ENCODE measurements at places on chromosomes 4 and X.
A peak's percentile ranks its signal among the peaks of the same experiment; 100 is the strongest.

GRCh38 chrX:114582698-114583395 is 1.0 kb upstream of the HTR2C start:
- DNase-seq: no peak

- no peak for DNase-seq
Observed at GRCh38 chr4:139863531-139863930, 197.9 kb downstream of the MGST2 start.

DNA sequence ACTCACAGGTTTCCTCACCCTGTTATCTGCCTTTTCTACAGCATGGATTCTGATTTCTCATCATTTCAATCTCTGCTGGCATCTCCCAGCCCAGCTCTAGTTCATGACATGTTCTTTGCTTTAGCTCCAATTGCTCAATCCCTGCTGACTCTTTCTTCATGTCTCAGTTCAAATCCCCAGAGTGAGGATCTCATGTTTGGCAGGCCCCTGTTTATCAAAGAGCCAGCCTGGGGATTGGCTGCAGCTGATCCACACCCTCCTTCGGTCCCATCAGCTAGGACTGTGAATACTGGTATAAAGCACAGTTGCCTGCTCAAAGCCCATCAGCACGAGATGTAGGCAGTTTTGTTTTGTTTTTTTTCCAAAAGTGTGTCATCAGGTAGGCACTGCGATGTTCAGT is 14.4 kb upstream of the CC2D2A start:
- no peak for DNase-seq

- DNase-seq: no peak
Observed at GRCh38 chr4:164700471-164700870, 53.5 kb upstream of the SMIM31 start.

DNA sequence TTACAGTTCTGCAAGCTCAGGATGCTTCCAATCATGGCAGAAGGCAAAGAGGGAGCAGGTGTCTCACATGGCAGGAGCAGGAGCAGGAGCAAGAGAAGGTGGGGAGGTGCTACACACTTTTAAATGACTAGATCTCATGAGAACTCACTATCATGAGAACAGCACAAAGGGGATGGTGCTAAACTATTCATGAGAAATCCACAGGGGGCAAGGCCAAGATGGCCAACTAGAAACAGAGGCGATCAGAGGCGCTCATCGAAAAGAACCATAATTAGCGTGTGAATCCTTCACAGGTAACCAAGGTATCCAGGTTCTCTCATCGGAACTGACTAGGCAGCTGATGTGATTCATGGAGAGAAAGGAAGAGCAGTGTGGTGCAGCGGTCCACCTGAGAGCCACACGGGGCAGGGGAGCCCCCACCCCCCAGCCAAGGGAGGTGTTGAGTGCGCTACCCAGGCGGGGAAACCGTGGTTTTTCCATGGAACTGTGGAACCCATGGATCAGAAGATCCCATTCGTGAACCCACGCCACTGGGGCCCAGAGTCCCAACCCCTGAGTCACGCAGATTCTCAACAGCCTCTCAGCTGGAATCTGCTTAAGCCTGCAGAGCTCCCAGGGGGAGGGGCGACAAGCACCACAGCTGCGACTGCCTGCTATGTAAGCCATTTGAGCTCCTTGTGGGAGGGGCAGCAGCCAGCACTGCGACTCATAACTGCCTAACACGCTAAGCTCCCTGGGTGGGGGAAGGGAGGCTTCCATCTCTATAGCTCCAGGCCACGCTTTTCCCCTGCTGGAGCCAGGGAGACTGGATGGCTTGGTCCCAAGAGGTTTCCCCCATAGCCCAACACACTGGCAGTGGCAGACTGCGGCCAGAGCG is 46.7 kb downstream of the FGF16 start:
- no peak for DNase-seq

- DNase-seq: no peak
Observed at GRCh38 chrX:70497026-70497425, 52.4 kb downstream of the DLG3 start.

DNA sequence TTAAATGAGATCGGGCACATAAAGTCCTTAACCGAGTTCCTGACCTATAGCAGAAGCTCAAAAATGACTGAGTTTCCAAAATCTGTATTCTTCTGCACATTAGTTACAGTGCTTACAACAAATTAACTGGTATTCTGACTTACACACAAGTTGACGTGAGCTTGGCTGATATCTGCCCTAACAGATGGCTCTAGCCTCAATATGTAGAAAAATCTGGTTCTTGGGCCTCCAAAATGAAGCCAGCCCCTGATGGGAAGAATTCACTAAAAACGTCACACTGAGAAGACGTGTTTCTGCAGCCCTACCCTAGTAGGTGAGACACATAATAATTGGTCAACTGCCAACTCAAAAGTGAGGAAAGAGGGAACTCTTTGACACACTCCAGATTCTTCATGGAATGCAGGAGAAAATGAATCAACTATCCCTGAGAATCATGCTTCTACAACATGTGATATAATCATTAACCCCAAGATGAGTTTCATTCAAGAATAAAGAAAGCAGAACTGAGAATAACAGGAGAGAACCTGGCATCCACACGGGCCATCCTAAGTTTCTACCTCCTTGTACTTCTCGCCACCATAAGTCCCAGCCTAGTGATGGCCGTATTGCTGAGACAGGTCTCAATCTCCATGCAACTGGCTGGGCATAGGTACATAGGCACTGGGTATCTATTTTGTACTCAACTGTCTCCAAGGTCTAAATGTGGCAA is 8.2 kb downstream of the STX18 start:
- no peak for DNase-seq

GRCh38 chr4:164866817-164867490 is 10.0 kb upstream of the APELA start:
- DNase-seq: no peak

- peak; percentile 55 for DNase-seq
Observed at GRCh38 chr4:71187404-71188155, 151.2 kb upstream of the SLC4A4 start.

- no peak for DNase-seq
Observed at GRCh38 chr4:8608714-8609391, 16.3 kb downstream of the CPZ start.

- peak; percentile 63 for DNase-seq
Observed at GRCh38 chrX:130171446-130172126, at the start of gene RAB33A. TSS of gene RAB33A (plus strand) at chrX:130171962. CDS start at chrX:130172063, 101 bp downstream.

GRCh38 chr4:186168750-186169149 is 22.6 kb upstream of the CYP4V2 start:
- DNase-seq: no peak

- no peak for DNase-seq
Observed at GRCh38 chr4:135497563-135498152, 1296.1 kb upstream of the PABPC4L start.

GRCh38 chrX:103330681-103331288 is 746 bp downstream of the TCEAL7 start:
- no peak for DNase-seq

GRCh38 chrX:87105131-87105530 is 412.5 kb upstream of the KLHL4 start:
- no peak for DNase-seq

GRCh38 chrX:14718403-14718802 is 154.5 kb downstream of the FANCB start:
- no peak for DNase-seq

GRCh38 chrX:134676436-134676835 is 18.2 kb upstream of the PLAC1 start:
- DNase-seq: no peak

DNA sequence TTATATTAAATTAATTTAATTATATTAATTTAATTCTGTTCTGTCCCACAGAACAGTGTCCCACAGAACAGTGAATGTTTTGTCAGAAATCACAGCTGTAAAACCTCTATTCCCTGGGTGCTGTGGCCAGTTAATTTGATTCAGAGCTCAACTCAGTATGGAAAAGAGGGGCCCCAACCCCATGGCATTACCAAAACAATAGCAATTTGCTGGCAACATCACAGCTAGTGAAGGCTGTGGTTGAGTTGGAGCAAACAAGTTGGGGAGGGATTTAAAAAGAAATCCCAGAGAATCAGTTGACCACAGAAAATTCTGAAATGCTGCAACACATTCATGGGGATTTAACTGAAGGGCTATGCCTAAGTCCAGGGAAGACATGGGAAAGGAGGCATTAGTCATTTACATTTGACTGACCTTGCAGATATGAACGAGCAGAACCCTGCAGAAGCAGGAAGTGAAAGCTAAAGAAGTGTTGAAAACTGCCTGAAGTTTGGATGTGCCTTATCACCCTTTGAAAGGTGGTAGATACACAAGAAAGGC is 30.1 kb downstream of the PDHA2 start:
- DNase-seq: no peak

DNA sequence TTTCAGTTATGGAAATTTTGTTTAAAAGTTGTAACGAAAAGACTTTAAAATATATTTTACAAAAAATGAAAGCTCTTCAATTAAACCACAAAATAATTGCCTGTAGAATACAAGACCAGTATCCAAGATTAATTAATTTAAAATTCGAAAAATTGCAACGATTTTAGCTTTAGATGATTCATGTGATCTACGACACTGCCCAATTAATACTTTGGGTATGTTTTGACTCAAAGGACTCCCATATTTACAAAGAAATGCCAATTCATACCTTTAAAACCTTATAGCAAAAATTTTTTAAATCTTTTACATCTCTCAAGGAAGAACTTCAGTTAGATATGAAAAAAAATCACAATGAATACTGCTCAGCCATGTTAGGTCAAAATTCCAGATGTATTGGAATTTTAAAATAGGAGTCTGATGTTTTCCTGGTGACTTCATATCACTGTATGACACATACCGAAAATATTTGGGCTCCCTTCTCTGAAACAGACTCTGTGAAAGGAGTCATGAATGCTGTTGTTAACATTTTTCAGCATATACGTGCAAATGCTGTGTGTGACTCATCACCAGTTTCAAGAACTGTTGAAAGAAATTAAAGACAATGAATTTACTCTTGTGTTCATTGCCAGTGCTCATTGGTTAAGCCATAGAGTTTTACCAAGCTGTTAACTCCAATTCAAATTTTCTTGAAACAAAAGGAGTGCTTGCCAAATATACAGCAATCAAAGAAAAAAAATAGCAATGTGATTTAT is 13.8 kb upstream of the SMS start:
- no peak for DNase-seq

GRCh38 chrX:100296183-100296753 is 113.8 kb downstream of the PCDH19 start:
- no peak for DNase-seq
